ENCODE measurements at places on chromosomes 16 and 17.

GRCh38 chr16:49441366-49441780 lies 67.8 kb downstream of the C16orf78 start:
- peak; percentile 33 for DNase-seq

DNA sequence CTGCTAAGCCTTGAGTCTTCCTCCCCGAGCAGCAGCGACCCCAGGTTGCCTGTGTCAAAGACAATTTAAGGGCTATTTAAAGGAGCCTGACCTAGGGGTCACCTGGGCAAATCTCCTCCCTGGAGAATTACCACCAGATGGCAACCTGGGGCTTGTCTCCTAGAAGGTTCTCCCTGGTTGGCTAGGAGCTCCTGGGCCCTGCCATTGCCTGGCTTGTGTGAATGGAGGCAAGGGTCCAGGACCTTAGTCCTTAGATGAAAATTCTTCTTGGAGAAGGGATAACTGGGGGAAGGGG lies 51.3 kb upstream of the TAC4 start:
- DNase-seq: no peak

GRCh38 chr17:50099003-50099402 lies 3.9 kb downstream of the PDK2 start:
- no peak for DNase-seq

- peak; percentile 92 for DNase-seq
Measured at GRCh38 chr17:3796110-3796821, 4.7 kb downstream of the ITGAE start.

- peak; percentile 75 for DNase-seq
Measured at GRCh38 chr16:15055141-15056053, 477 bp downstream of the NTAN1 start.

GRCh38 chr17:68514831-68515635 lies 2.8 kb downstream of the PRKAR1A start:
- DNase-seq: no peak

DNA sequence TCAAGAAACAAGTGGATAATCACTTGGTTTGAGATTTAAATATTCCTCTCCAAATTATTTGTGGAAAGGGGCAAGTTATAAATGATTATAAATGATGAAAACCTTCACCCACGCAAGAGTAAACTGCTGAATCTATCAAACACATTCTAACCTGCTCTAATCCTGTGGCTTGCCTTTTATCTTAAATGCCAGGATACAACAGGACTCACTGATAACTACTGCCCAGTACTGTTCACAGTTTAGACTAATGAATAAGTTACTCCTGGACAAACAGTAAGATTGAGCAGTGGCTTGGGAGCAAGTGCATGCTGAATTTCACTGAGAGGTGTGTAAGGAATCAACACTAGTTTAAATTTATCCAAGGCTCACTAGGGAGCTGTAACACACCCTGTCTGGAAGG lies 31.1 kb downstream of the IGF2BP1 start:
- DNase-seq: no peak

Data from central memory CD8-positive, alpha-beta T cell (primary cell).